Stimulated activated CD4-positive, alpha-beta T cell treated with anti-CD3 and anti-CD28 coated beads, Interleukin-12 subunit alpha, Interleukin-12 subunit beta, amount 100 ng/mL, for 24 hours (primary cell): ENCODE measurements at places on chromosomes 1 and 21.

GRCh38 chr1:67843746-67844145 lies 10.5 kb upstream of the GNG12 start:
- DNase-seq, result no peak

GRCh38 chr21:36946949-36947356 lies 19.5 kb downstream of the HLCS start:
- no peak for DNase-seq

GRCh38 chr1:29195881-29196291 lies 14.2 kb upstream of the SRSF4 start:
- no peak for DNase-seq

DNA sequence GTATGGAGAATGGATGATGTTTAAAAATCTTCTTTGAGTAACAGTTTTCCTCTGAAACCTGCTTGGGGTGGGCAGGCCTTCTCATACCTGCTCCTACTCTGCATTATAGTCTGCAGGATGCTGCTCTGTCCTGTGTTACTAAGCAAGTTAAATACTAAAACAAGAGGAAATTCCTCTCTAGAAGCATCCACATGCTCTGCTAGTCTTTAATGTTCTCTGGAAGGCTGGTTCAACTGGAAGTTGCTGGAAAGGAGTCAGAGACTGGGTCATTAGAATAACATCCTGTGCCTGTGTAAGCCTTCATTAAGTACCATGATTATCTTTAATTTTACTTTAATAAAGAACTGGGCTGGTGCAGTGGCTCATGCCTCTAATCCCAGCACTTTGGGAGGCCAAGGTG lies 5.8 kb downstream of the SELP start:
- no peak for DNase-seq

DNA sequence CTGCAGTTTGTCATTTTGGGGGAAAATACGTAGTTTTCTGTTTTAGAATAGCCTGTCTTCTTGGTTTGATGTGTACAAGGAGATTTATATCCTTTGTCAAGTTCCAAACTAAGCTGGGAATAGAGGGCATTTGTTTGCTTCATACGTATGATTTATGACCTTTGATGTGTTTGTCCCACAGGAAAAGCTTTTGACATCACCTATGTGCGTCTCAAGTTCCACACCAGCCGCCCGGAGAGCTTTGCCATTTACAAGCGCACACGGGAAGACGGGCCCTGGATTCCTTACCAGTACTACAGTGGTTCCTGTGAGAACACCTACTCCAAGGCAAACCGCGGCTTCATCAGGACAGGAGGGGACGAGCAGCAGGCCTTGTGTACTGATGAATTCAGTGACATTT lies 79.9 kb downstream of the LAMC1 start:
- no peak for DNase-seq

- DNase-seq, result no peak
These were observed 22.6 kb downstream of the CDC73 start for GRCh38 chr1:193144361-193144938.
